ENCODE measurements at places on chromosomes 4 and X.

DNA sequence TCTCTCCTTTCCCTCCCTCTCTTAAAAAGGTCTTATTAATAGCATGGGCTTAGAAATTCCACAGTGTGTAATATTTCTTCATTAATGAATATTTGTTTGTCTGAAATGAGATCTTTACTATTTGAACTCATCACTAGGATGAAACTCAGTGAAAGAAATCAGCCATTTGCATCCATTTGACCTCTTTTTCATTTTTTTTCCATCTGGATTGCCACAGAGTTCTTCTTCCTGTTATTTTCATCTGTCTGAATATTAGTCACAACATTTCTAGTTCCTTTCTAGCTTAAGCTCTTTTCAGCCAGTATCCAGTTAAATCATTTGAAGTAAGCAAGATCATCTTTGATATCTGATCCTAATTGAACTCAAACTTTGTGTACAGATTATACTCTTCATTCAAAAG, 69.2 kb upstream of the PLS3 start:
- DNase-seq = no peak

DNA sequence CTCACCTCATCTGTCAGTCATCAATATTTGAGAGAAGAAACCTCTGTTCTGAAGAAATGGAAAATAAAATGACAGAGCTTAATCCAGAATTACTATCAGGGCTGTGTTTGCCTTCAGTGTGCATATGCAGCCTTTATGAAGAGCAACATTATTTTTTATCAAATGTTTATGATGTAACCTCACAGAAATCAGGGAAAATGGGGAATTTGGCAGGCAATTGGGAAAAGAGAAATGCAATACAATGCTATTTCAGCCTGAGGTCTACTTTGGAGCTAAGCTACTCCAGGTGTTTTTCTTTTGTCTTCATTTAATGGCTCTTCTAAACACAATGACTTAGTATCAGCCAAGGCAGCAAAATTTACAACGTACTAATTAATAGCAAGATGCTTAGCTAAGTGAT, 241.1 kb upstream of the TET2 start:
- no peak for DNase-seq

- DNase-seq = no peak
Measured at GRCh38 chr4:30854531-30854930, 134.4 kb downstream of the PCDH7 start.

GRCh38 chr4:76989391-76990061, 40.0 kb downstream of the SEPTIN11 start:
- DNase-seq = no peak

GRCh38 chrX:20680998-20681397, 414.3 kb upstream of the RPS6KA3 start:
- DNase-seq = no peak

- no peak for DNase-seq
Measured at GRCh38 chrX:151609222-151609621, 45.7 kb downstream of the PASD1 start.

DNA sequence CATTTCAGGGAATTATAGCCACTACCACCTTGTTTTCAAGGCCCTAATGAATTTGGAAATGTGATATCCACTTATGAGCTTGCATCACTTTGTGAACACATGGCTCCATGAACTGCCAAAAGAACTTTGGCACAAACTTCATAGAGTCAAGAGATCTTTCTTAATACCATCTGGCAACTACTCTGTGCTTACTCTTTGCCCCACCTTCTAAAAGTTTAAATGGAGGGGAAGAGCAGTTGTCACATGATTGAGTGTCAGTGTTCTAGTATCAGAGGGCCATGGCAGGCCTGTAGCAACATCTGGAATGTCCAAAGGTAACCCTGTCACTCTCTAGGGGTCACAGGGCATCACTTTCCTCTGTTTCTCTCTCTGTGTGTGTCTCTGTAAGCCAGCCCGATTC, 2.6 kb upstream of the ADH1B start:
- no peak for DNase-seq

DNA sequence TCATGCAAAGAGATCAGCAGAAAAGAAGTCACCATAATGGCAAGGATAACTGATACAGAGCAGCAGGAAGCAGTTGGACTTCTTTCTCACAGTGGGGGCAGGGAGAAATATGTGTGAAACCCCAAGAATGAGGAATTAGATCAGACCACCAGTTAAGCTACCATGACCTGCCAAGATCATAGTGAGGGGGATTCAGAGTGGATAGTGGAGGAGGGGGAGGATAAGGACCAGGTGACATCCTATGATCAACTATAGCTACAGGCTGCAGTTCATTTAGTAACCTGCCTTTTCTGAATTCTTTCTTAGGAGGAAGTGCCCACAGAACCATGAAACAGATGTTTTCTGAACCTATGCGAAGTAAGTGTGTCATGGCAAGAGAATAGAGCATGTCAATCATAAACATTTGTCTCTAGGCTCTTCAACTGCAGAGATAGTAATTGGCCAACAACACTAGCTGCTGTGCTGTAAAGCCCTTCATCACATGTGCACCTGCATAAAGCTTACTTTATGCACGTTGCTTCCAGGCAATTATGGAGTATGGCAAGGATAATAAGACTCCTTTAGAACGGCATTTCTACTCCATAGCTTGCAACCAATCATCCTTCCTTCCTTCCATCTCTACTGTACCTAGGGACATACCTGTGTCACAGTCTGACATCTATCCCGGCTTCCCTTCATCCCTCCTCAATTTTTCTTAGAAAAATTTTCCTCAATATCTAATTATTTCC, 329.7 kb downstream of the EPHA5 start:
- DNase-seq = no peak

DNA sequence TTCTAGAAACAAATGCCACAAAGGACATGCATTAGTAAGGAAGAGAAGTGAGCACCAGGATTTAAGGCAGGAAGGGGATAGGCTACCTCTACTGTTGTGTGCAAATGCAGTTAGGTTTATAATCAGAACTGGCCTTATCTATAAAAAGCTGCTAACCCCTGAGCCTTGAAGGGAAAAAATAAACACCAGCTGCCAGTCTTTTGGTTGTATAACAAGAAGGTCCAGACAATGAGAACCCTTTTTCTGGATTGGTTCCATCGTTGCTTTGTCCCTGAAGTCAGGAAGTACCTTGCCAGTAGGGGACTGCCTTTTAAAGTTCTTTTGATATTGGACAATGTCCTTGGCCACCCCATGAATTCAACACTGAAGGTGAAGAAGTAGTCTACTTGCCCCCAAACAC, 126.7 kb upstream of the OTUD4 start:
- no peak for DNase-seq

DNA sequence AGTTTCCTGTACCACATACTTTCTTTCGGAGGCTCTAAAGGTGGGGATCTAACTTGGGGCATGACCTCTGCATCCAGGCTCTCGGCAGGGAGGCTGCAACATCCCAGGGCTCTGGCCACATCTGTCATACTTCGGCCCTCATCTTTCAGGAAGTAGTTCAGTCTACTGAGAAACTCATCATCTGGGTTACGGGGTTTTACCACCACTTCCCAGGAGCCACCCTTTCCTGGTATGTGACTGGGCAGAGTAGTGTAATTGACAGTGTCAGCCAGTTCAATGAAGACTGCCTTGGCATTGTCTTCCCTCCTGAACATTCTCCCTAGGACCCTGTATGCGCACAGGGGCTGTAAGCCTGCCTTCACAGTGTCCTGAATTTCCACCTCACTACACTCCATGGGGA, 2.8 kb downstream of the PNMA5 start:
- no peak for DNase-seq

Data from stimulated activated CD8-positive, alpha-beta memory T cell treated with anti-CD3 and anti-CD28 coated beads, Interleukin-15, amount 100 ng/mL, for 24 hours (primary cell).